ENCODE measurements at places on chromosomes 3 and 15. TPM values are rescaled to one million over a fixed set of nuclear protein-coding genes. Genes with fewer than 3 reads are reported as not detected.
A peak's percentile ranks its signal among the peaks of the same experiment; 100 is the strongest.

DNA sequence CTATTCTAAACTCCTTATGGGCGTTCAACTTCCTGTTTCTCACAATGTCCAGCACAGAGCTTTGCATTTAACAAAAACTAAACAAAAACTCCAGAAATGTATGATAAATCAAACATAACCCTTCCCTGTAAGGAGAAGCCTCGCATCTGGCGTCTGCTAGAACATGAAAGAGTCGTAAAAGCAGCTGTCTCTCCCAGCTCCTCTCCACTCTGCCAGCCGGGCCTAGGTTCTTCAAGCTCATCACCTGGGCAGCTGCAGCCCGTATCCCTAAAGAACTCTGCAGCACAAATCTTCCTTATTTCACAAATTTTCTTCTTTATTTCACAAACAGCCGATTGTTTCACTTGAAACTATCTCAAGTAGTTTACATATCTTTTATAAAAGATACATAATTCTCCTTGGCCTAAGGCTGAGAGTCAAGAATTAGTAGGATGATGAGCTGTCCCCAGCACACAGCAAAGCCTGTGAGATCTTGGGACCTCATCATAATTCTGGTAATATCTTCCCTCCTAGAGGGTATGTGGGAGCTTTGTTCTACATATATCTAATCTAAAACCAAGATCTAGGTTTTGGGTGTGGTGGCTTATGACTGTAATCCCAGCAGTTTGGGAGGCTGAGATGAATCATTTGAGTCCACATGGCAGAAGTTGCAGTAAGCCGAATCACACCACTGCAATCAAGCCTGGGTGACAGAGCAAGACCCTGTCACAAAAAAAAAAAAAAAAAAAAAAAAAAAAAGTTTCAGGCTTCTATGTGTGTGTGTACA, 35.3 kb downstream of the ANXA2 start:
- no peaks in the 10 kb centered on the region for H3K27me3 ChIP-seq
- H3K27ac ChIP-seq, result peak overlapping the region; percentile 47
- no peak for DNase-seq
- peaks cover 21% of the 10 kb centered on the region for H3K36me3 ChIP-seq
- peaks cover 18% of the 10 kb centered on the region for H3K4me1 ChIP-seq

Gene ULK4
- total RNA-seq, result 8.9 TPM

Gene LRRFIP2
- 85.8 TPM for total RNA-seq

DNA sequence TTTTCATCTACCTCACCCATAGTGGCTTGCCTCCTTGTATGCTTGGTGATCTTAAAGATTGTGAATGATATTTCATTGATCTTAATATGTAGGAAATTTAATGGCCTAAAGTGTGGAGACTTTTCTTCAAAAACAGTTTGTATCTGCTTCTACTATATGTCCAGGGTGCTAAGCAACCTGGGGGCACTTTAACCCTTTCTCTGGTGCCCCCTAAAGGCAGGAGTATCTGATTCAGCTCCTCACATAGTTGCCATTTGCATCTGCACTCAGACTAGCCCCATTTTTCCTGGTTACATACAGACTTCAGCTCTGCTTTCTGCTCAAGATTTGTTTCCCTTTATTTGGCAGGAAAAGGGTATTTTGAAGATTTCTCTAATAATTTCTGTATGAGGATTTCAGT, 5.2 kb upstream of the PFN2 start:
- no peaks in the 10 kb centered on the region for H3K4me1 ChIP-seq
- no peak for DNase-seq
- H3K4me3 ChIP-seq, result no peak overlapping the region
- no peaks in the 10 kb centered on the region for H3K36me3 ChIP-seq

- no peak overlapping the region for H3K27ac ChIP-seq
- H3K4me3 ChIP-seq, result peak overlapping the region; percentile 8
- no peaks in the 10 kb centered on the region for H3K27me3 ChIP-seq
- no peaks in the 10 kb centered on the region for H3K36me3 ChIP-seq
Measured at GRCh38 chr15:100944244-100944895, 25.2 kb downstream of the LRRK1 start.

Gene PKM
- total RNA-seq, result 852 TPM

Data from esophagus squamous epithelium (tissue), 5 donors.